Foreskin keratinocyte (primary cell): ENCODE measurements at places on chromosomes 3 and 15. TPM values are rescaled to one million over a fixed set of nuclear protein-coding genes. Genes with fewer than 3 reads are reported as not detected.

- DNase-seq = no peak
Observed at GRCh38 chr3:14210843-14211594, 32.4 kb downstream of the LSM3 start.

DNA sequence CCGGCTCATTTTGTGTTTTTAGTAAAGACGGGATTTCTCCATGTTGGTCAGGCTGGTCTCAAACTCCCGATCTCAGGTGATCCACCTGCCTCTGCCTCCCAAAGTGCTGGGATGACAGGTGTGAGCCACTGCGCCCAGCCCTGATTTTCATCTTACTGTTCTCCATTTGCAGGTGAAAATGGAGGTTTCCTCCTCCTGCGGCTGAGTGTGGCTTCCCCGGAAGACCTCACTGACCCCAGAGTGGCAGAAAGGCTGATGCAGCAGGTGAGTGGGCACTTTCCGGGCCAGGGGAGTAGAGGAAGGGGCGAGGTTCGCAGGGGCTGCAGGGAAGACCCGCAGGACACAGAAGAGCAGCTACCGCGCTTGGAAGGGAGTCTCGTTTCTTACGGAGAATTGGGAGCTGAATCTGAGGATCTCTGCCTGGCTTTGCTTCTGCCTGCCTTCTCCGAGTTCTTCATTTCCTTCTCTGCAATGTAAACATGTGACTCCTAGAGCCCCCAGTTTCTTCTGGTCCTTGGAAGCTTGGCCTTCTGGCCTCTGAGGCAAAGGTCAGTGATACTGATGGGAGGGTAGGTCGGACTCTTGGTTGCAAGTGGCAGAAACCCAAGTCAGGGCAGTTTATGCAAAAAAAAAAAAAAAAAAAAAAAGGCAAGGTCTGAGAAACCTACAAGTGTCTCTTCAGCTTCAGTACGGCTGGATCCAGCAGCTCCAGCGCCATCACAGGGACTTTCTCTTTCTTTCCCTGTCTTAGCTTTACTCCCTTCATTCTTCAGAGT lies 8.9 kb downstream of the MUC20 start:
- no peak for DNase-seq

Gene SMCO1
- not detected in 2 replicates for total RNA-seq

Gene SLC27A2
- 0.07 and 0.11 TPM in 2 replicates for total RNA-seq

Gene ZDHHC19
- not detected in 2 replicates for total RNA-seq

Gene NMNAT3
- 1.5 and 1.6 TPM in 2 replicates for total RNA-seq
